Mucosa of gallbladder (tissue), 1 donor: ENCODE measurements at places on chromosomes 11 and 22.
A peak's percentile ranks its signal among the peaks of the same experiment; 100 is the strongest.

DNA sequence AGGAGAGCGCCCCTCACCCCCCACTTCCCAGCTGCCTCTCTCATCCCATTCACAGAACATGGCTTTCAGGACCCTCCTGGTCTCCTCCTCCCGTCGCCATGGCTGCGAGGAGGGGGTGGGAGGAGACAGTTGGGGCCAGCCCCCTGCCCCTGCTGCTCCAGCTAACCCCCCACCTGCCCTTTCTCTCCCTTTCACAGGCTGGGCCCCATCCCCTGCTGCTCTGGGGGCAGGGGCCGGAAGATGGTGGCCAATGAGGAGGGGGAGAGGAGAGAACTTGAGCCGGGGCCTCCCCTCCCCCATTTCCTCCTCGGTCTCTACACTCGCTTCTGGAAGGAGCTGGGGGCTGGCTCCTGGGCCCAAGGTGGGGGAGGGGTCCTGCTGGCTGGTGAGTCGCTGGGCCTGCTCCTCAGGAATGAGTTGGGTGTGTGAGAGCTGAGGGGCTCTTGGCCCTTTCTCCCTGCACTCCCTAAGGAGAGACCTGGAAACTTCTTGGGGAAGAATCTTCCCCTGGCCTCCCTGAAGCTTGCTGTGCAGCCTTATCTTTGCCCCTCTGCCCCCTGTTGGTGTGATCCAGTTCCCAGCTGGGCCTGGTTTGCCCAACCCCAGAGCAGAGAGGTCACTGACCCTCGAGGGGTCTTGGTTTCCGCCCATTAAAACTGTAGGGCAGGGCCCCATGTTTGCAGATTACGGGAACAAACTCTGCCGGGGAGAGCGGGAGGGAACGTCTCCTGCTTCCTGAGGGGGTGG, 10.2 kb downstream of the YPEL4 start:
- DNase-seq: no peak

DNA sequence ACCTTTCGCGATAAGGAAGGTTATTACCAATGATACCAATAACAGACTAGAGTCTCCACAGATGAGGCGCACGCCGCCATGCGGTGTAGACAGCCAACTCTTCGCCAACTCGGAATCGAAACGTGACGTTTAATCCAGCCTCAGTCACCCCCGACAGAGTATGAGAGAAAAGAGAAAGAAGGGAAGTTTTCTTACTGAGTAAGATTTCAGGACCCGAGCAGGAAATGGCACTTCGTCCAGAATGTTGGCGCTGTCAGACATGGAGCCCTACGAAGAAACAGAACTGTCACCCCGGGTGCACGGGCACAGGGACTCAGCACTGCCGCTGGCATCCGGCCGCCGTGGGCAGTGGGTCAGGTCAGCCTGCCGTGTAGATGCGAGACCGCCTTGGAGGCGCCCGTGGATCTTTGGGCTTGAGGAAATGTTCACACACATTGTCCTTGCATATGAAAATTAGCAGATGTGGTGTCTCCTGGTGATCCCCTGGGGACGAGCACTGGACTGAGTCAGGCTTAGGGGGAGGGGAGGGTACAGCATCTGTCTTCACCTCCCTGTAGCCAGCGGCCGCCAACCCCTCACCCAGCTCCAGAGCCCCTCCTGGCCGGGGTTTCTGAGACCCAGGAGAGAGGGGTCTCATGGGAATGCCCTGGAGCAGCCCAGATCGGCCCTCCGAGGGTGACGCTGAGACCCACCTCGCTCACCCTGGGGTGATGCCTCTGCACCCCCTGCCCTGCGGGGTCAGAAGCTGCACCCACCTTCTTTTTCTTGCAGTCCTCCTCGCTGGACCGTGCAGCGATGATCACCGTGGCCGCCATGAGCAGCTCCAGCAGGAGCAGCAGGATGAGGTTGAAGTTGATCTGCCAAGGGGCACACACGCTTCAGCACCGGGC, 8.3 kb downstream of the MLC1 start:
- no peak for DNase-seq

DNA sequence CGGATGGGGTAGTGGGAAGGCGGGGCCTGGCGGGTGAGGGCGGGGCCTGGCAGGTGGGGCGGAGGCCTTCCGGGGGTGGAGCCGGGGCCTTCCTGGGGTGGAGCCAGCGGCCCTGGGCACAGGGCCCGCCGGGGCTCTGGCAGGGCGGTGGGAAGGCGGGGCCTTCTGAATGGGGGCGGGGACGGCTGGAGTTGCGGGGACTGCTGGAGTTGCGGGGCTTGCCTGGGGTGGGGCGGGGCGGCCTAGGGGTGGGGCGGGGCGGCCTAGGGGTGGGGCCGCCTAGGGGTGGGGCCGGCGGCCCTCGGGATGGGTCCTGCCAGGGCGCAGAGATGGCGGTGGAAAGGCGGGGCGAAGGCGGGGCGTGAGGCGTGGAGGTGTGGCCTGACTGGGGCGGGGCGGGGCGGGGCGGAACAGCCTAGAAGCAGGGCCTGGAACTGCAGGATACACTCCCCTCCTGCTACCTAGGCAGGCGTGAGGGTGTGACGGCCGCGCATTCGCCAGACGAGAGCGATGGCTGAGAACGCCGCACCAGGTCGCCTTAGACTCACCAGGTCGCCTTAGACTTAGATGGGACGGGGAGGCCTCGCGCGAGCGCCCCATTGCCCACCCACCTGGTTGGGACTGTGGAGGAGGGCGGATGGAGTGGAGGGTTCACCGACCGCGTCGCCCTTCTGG, 19.3 kb downstream of the RRP7A start:
- peak; percentile 85 for DNase-seq

DNA sequence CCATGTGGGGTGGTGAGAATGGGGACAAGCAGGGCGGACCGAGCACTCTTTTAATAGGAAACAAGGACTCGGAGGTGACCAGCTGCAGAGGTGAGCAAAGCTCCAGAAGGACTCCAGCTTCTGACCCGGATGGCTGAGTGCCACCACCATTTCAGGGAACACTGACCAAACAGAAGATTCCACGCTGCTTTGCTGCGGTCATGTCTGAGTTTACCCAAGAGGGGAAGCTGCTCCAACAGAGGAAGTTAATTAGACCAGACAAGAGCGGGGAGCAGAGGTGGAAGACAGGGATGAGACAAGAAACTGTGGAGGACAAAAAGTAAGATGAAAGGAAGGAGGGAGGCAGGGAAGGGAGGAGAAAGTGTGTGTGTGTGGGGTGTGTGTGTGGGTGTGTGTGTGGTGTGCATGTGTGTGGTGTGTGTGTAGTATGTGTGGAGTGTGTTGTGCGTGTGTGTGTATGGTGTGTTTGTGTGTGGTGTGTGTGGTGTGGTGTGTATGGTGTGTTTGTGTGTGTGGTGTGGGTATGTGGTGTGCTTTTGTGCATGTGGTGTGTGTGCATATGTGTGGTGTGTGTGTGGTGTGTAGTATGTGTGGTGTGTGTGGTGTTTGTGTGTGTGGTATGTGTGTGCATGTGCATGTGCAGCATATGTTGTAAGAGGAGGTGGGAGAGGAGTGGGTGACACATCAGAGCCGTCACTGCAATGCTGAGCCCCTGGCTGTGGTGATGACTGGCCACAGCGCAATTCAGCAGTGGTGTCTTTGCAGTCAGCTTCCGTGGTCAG, 82.2 kb upstream of the AKIP1 start:
- no peak for DNase-seq

DNA sequence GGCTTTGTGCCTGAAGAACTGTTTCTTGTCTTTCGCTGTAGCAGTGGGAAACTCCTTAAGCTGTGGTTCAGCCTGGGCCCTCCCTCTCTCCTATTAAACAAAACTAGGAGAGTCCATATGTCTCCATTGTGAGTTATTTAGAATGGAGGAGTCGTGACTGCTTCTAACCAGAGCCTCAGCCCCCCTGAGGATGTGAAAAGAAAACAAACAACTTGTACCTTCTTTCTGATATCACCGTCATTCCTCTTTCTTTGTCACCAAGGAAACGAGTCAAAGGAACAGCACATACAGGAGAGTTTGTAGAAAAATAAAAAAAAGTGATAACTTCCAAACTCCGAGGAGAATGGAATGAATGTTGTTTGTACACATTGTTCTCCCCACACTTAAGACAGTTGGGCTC, 11.6 kb upstream of the EXT2 start:
- no peak for DNase-seq

DNA sequence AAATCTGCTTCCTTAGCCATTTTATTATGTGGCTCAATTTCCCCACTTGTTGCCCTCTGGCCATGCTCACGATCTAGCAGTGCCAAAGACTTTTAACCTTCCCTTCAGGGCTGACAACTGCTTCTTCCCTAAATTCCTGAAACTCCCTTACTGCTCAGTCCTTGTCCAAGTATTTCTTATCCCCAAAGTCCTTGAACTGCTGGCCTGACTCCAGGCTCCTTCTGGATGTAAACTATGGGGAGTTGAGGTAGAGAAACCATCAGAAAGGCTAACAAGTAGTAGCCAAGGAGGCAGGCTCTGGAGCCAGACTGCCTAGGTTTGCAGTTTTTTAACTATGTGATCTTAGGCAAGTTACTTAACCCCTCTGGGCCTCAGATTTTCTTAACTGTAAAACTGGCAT, 258.7 kb upstream of the CCDC90B start:
- DNase-seq: no peak

GRCh38 chr11:26330262-26330661, 1.7 kb upstream of the ANO3 start:
- DNase-seq: no peak

- DNase-seq: peak; percentile 24
These were observed 20.1 kb downstream of the TSPAN18 start for GRCh38 chr11:44746894-44747293.
